ENCODE measurements at places on chromosomes 5 and 9. TPM values are rescaled to one million over a fixed set of nuclear protein-coding genes. Genes with fewer than 3 reads are reported as not detected.

DNA sequence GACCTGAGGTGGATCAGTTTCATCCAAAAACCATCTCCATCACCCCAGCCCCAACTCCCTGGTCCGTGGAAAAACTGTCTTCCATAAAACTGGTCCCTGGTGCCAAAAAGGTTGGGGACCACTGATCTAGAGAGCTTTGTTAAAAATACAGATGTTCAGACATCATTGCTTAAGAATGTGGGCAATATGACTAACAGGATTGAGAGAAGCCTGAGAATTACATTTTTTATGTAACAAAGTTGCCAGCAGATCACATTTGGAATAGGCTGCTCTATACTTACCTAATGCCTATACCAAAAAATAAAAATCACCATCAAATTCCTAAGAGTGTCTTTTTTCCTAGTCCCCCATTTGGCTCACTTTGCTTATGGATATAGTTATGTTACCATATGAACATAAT, 143.3 kb downstream of the RAPGEF6 start:
- H3K27ac ChIP-seq, result no peak overlapping the region
- H3K36me3 ChIP-seq, result peaks cover 3% of the 10 kb centered on the region
- DNase-seq, result no peak
- H3K4me3 ChIP-seq, result no peak overlapping the region
- no peaks in the 10 kb centered on the region for H3K4me1 ChIP-seq

The PCDHB7 gene
- total RNA-seq, result 2.3 TPM

GRCh38 chr5:14286574-14287421, 143.7 kb downstream of the TRIO start:
- peaks cover 10% of the 10 kb centered on the region for H3K36me3 ChIP-seq
- DNase-seq, result no peak
- H3K4me3 ChIP-seq, result no peak overlapping the region
- H3K27me3 ChIP-seq, result no peaks in the 10 kb centered on the region
- peaks cover 5% of the 10 kb centered on the region for H3K4me1 ChIP-seq

- no peaks in the 10 kb centered on the region for H3K36me3 ChIP-seq
- DNase-seq, result no peak
- H3K27ac ChIP-seq, result no peak overlapping the region
- peaks cover 5% of the 10 kb centered on the region for H3K4me1 ChIP-seq
- H3K27me3 ChIP-seq, result no peaks in the 10 kb centered on the region
- H3K4me3 ChIP-seq, result no peak overlapping the region
These were observed 3.1 kb downstream of the CLTB start for GRCh38 chr5:176413255-176413565.

DNA sequence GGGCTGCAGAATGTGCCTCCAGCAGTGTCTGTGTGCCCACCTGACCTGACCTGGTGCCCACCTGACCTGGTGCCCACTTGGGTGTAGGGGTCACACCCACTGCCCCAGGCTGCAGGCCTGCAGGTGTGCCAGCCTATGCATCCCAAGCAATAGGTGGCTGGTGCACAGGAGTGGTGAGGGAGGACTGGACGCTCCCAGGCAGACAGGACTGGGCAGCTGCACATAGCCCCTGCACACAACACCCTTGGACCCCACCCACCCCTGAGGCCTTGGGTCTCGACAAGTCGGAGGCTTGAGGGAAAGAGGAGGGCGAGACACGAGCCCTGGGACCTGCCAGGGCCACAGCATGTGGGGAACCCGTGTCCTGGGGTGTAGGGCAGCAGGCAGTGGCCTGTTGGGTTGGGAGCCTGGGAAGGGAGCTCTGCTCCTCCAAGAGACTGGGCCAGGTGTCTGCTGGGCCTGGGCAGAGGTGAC, 10.8 kb upstream of the NRARP start:
- no peak overlapping the region for H3K4me3 ChIP-seq
- no peak overlapping the region for H3K27ac ChIP-seq
- H3K36me3 ChIP-seq, result no peaks in the 10 kb centered on the region

- no peaks in the 10 kb centered on the region for H3K4me1 ChIP-seq
- DNase-seq, result no peak
- H3K27ac ChIP-seq, result no peak overlapping the region
- H3K36me3 ChIP-seq, result no peaks in the 10 kb centered on the region
- H3K27me3 ChIP-seq, result no peaks in the 10 kb centered on the region
These were observed 198.1 kb downstream of the ROR2 start for GRCh38 chr9:91751922-91752321.

The ADAMTS13 gene
- 3.1 TPM for total RNA-seq

DNA sequence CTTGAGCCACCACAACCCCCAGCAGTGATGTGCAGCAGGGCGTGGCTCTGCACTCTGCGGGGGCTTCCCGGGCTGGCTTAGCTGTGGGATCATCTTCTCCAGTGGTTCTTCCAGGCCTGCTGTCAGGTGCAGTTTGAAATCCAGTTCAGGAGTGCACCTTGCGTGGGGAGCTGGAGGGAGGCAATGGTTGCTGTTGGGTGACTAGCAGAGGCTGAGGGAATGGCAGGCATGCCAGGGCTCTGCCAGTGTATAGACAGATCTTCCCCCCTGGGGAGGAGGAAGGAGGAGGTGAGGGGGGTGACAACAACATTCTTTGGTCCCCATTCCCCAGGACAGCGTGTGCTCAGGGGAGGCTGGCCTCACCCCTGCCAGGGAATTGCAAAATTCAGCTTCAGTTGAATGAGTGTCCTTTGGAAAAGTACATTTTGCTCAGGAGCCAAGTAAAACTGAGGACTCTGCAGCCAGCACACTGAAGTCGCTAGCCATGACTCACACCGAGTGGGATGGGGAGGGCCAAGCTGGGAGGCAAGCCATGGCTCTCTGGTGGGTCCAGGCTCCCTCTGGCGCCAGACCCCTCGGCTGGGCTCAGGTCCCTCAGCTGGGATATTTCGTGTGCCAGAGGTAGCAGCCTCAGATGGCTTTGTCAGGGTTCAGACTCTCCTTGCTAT, 35.0 kb downstream of the ERGIC1 start:
- no peak for DNase-seq
- peaks cover 55% of the 10 kb centered on the region for H3K4me1 ChIP-seq
- no peaks in the 10 kb centered on the region for H3K27me3 ChIP-seq
- H3K36me3 ChIP-seq, result no peaks in the 10 kb centered on the region
- peak overlapping the region; percentile 87 for H3K27ac ChIP-seq
- H3K4me3 ChIP-seq, result no peak overlapping the region

GRCh38 chr5:102700916-102701315, 54.2 kb upstream of the PAM start:
- no peak overlapping the region for H3K4me3 ChIP-seq
- DNase-seq, result no peak
- H3K27ac ChIP-seq, result no peak overlapping the region
- H3K4me1 ChIP-seq, result no peaks in the 10 kb centered on the region
- H3K36me3 ChIP-seq, result no peaks in the 10 kb centered on the region

DNA sequence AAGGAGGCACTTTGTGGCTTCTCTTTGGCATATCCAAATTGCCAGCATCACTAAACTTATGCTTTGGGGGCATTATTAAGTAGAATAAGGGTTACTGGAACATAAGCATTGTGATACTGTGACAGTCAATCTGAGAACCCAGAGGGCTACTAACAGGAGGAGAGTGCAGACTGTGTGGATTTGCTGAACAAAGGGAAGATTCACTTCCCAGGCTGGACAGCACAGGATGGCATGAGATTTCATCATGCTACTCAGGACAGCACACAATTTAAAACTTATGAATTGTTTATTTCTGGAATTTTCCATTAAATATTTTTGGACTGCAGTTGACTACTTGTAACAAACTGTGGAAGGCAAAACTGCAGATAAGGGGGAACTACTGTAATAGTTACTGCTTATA, 212.5 kb downstream of the TMC1 start:
- no peak for DNase-seq
- no peak overlapping the region for H3K27ac ChIP-seq
- no peaks in the 10 kb centered on the region for H3K27me3 ChIP-seq

- H3K27ac ChIP-seq, result no peak overlapping the region
- no peak overlapping the region for H3K4me3 ChIP-seq
- no peak for DNase-seq
- no peaks in the 10 kb centered on the region for H3K27me3 ChIP-seq
These were observed 15.9 kb upstream of the ABLIM3 start for GRCh38 chr5:149125386-149125891.

DNA sequence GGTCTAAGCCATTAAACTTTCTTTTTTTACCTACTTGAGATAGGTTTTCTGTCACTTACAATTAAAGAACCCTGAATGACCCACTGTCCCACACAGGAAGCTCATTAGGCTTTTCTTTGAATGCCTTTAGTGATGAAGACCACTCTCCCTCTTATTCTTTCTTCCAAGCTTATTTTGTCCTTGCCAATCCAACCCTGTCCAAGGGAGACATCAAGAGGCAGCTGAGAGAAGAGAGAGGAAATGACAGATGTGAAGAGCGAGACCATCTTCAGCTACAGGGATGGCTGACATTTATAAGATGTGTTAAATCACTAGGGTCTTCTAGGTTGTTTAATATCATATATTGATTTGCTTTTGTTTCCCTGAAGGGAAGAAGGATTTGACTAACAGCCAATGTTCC, 133.5 kb downstream of the FAM114A2 start:
- no peaks in the 10 kb centered on the region for H3K27me3 ChIP-seq
- no peak for DNase-seq
- H3K36me3 ChIP-seq, result no peaks in the 10 kb centered on the region

DNA sequence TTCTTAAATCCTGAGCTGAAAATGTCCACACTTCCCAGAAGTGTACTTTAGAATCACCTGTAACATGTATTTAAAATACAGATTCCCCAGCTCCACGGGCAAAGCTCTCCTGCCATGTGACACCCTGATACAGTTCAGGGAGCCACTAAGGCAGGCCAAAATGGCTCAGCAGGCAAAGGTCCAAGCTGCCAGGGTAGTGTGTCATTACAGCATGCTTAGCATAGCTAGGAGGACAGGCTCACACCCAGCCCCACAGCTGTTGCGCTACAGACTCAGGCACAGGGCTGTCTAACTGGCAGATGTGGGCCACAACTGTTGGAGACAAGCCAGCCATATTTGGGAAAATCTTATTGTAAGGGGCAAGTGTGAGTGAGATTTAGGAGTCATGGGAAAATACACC, 73.0 kb downstream of the C9orf85 start:
- no peak overlapping the region for H3K4me3 ChIP-seq
- no peaks in the 10 kb centered on the region for H3K36me3 ChIP-seq
- peak overlapping the region; percentile 14 for H3K27ac ChIP-seq
- DNase-seq, result no peak

DNA sequence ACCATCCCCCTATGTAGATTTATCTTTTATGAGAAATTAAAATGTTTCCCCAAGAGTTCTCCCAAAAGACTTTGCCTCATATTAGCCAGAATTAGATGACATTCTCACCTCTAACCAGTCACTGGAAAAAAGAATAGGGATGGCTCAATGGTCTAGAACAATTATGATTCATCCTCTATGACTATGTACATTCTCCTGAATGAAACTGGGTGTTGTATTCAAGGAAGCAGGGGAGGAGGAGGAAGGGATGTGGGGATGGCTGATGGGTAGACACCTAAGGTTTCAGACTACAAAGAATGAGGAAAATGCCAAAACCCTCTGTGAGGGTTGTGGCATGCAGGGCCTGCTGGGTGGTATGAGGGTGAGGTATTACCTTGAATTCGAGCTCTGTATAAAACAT, 49.5 kb upstream of the BRINP1 start:
- no peak overlapping the region for H3K27ac ChIP-seq
- H3K4me3 ChIP-seq, result no peak overlapping the region
- no peaks in the 10 kb centered on the region for H3K27me3 ChIP-seq
- no peaks in the 10 kb centered on the region for H3K4me1 ChIP-seq
- H3K36me3 ChIP-seq, result no peaks in the 10 kb centered on the region

- H3K4me1 ChIP-seq, result no peaks in the 10 kb centered on the region
- no peak overlapping the region for H3K27ac ChIP-seq
- DNase-seq, result no peak
- no peaks in the 10 kb centered on the region for H3K27me3 ChIP-seq
- H3K36me3 ChIP-seq, result no peaks in the 10 kb centered on the region
These were observed 7.4 kb downstream of the NKD2 start for GRCh38 chr5:1016036-1016435.

The APBA1 gene
- 5.1 TPM for total RNA-seq

DNA sequence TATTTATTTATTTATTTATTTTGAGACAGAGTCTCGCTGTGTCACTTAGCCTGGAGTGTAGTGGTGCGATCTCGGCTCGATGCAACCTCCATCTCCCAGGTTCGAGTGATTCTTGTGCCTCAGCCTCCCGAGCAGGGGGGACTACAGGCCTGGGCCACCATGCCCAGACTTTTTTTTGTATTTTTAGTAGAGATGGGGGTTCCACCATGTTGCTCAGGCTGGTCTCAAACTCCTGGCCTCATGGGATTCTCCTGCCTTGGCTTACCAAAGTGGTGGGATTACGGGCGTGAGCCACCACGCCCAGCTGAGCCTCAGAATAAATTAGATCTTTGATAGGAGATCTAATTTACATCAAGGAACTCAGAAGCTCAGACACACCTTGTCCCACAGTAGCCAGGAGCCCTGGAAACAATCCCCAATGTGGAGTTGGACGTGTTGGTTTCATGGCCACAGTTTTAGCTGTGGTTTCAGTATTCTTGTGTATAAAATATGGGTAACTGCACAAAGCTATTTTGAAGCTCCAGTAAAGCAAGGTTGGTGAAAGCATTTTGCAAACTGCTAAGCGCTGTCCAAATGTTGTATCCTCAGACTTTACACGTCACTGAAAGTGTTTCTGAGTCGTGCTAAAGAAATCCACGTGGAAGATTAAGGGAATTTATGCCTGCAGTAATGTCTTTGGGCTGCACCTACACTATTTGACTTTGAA, 3.0 kb upstream of the HNRNPAB start:
- H3K27me3 ChIP-seq, result no peaks in the 10 kb centered on the region
- no peak for DNase-seq
- no peaks in the 10 kb centered on the region for H3K36me3 ChIP-seq
- no peak overlapping the region for H3K27ac ChIP-seq
- H3K4me1 ChIP-seq, result peaks cover 9% of the 10 kb centered on the region

GRCh38 chr9:90162326-90162725, 480.3 kb downstream of the DIRAS2 start:
- no peaks in the 10 kb centered on the region for H3K36me3 ChIP-seq
- no peak overlapping the region for H3K4me3 ChIP-seq
- no peak for DNase-seq
- H3K27me3 ChIP-seq, result no peaks in the 10 kb centered on the region
- no peak overlapping the region for H3K27ac ChIP-seq
- no peaks in the 10 kb centered on the region for H3K4me1 ChIP-seq

The NRARP gene
- 4.7 TPM for total RNA-seq

- peak; percentile 90 for DNase-seq
- H3K4me3 ChIP-seq, result peak within 1 kb of the TSS; percentile 42
- H3K36me3 ChIP-seq, result no peaks in the 10 kb centered on the region
- H3K27me3 ChIP-seq, result no peaks in the 10 kb centered on the region
These were observed at the start of gene CAPSL for GRCh38 chr5:35938568-35939227. CAPSL (minus strand) TSS chr5:35938622; CDS start chr5:35921120, 17,502 bp downstream.
